Fibroblast of villous mesenchyme (primary cell): ENCODE measurements at places on chromosomes 5 and 9.

DNA sequence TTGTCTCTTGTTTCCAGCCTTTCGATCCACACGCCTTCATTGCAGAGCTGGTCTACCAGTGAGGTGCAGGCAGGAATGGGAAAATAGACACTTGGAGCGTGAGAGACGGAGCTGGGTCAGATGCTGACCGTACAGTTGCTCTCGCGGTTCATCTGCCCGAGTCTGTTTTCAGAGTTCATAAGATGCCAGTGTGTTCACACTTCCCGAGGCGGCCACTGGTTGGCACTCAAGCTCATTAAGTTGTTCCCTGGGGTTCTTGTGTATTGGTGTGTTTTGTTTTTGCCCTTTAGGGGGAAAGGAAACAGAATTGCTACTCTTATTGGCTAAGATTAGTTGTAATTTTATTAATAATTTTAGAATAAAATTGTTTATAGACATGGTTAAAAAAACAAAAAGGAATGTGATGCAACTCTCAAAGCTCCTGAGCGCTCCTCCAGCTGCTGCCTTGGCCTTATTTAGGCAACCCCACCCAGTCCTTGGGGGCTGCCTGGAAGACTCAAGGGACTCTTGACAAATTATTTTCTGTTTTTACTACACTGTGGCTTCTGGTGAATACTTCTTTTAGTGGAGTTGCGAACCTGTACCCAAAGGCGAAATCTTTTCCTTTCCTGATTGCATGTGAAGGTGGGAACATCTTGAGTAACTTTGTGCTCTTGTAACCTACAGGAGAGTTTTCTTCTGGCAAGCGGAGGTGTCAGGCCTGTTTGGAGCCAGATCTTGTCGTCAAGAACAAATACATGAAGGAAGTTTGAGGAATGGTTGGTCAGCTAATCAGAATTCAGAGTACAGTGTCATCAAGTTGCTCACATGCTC, 146.1 kb downstream of the MAST4 start:
- DNase-seq, result no peak

GRCh38 chr5:14048434-14048833, 94.7 kb upstream of the TRIO start:
- no peak for DNase-seq

DNA sequence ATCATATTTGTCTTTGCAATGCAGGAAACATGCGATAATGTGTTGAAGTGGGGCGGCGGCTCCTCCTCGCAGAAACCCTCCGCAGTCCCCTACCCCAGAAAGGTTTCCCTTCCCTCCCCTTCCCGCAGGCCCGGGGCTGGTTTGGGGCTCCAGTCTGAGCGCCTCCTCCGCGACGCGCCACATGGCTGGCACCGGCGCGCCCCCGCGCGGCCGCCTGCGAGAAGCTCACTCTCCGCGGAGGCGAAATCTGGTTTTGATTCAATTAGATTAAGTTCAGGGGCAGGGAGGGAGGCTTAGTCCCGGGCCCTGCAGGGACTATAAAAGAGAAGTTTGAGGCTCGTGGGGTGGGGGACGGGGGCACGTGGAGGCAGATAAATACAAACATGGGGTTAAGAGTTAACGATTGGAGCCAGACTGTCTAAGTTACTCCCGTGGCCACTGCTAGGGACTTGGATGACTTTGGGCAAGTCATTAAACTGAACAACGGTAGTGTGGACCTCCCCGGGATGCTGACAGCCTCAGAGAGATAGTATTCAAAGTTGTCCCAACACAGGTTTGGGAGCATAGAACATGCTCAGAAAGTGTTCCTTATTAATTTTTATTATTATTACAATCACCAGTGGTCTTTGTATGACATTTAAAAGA, 69.4 kb downstream of the MSX2 start:
- DNase-seq, result peak; percentile 54

DNA sequence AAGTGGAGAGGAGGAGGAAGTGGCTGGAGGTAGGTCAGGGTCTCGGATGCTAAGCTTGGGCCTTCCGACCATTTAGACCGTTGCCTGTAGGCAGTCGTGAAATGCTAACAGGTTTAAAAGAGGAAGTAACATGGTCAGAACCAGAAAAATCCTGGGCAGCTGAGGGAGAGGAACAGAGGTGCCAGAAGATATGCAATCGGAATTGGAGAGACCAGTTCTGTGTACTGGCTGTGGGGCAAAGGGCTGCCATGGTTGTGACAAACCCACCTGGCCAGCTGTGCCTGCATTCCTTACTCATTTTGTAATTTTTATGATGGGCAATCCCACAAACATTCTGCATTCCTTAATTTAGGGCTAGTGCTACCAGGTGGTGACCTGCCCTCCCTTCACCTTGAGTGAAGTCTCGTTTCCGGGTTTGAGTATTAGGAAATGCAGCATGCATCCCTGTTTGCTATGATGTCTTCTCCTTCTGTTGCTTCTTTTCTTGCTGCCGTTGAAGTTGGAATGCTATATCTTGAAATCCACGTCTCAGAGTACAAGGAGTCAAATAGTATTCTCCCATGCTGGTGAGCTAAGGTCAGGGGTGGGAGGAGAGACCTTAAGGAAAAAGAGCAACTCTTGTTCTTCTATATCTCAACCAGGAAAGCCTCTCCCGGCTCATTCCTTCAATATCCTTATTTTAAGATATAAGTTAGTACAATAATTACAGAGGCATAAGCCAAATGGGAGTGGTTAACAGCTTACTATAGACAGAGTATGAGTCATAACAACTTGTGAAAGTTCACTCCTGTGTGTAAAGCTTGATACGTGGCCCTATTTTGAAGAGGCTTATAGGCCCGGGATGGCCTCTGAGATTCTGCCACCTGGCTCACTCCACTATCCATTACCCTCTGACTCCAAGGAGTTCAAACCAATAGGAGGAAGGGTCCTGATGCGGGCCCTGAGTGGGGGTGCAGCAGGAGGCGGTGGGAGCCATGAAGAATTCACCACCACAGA, 37.0 kb downstream of the B4GALT1 start:
- peak; percentile 81 for DNase-seq

- peak; percentile 13 for DNase-seq
Measured at GRCh38 chr5:87900419-87900818, 368.2 kb downstream of the TMEM161B start.

GRCh38 chr9:127886401-127886972, 9.0 kb upstream of the AK1 start:
- no peak for DNase-seq

DNA sequence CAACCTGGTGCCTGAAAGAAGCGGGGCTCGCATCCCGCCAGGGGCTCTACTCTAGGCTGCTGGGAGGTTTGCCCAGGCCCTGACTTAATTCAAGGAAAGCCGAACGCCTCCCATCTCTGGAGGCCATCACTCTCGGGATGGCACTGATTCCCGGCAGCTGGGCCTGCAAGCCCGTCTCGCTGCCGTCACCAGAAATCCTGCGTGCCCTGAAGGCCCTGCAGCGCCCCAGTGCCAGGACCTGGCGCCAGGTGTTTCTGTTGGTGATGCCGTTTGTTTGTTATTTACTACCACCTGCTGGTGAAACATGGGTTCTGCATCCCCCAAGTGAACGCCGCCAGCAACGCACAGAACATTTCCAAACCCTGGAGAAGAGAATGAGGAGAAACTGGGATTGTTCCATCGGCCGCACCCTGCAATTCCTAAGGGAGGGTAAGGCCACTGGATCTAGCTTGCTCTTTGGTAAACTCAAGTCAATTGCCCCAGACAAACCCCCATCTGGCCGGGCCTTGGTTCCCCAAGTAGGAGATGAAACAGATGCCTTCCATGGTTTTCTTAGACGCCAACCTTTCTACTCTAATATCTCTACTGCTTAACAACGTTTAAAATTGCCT, 77.9 kb downstream of the AK8 start:
- peak; percentile 65 for DNase-seq

- no peak for DNase-seq
Measured at GRCh38 chr5:124743602-124744169, 2.8 kb downstream of the ZNF608 start.

GRCh38 chr9:130260816-130261765, 4.5 kb upstream of the HMCN2 start:
- no peak for DNase-seq

DNA sequence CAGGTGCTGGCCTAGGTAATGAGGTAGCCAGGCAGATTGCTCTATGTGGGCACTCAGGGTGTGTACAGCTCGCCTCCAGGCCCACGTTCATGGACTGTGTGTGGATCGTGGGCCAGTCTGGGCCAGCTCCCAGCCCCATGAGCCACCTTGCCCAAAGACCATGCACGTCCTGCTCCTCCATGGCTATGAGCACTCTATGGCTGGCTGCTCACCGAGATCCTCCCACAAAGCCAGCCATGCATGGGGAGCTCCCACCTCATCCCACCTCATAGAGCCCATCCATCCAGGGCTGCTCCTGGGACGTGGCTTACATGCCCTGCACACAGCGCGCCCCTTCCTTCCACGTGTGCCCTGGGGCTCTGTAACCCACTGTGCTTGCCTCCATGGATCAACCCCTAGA, 262.5 kb upstream of the IRX1 start:
- DNase-seq, result no peak

DNA sequence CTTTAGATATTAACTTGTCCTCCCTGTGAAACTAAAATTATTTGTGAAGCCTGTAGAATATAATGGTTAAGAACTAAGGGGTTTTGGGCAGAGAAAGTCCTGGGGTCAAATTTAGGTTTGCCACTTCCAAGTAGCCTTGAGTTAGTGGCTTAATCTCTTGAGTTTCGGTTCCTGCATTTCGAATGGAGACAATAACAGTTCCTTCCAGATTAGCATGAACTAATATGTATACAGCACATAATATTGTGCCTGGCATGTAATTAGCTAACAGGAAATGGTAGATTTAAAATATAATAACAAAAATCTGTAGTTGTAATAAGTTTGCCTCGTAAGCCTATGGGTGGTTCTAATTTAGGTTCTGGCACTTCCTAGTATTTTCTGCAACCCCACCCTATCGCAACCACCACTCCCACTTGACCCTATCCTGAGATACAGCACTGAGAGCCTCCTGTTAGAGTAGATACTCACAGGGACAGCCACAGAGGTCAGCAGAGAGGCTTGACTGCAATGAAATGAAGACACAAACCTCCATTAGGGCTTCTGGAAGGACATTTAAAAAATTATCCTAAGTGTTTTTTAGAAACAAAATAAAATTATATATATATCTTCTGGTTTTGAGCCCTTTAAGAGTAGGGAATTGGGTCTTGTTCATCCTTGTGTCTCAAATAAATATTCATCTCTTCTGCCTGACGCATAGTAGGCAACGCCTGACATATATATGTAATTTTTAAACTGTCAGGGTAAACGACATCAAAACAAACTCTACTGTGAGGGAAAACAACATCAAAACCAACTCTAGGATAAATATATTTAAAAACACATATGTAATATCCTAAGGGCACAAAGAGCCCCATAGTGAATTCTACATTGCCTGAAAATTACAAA, 8.5 kb downstream of the SPINK9 start:
- no peak for DNase-seq

GRCh38 chr5:147507480-147508126, 2.3 kb downstream of the DPYSL3 start:
- peak; percentile 64 for DNase-seq

GRCh38 chr5:124889486-124889825, 143.0 kb upstream of the ZNF608 start:
- no peak for DNase-seq

DNA sequence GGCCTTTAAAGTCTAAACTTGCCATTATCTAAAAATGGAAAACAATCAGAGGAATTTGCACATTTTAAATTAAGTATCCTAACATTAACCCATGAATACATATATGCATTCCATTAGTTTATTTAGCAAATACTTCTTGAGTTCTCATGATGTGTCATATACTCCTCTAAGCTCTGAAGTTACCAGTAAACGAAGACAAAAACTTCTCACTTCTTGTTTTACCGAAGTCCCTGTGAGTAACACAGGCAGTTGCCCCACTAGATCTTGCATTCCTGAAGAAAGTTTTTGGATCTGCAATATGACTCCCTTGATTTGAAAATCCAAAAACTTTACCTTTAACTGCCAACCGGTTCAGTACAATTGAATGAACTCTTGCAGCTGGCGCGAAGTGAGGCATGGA, 439.0 kb upstream of the MPDZ start:
- DNase-seq, result no peak

DNA sequence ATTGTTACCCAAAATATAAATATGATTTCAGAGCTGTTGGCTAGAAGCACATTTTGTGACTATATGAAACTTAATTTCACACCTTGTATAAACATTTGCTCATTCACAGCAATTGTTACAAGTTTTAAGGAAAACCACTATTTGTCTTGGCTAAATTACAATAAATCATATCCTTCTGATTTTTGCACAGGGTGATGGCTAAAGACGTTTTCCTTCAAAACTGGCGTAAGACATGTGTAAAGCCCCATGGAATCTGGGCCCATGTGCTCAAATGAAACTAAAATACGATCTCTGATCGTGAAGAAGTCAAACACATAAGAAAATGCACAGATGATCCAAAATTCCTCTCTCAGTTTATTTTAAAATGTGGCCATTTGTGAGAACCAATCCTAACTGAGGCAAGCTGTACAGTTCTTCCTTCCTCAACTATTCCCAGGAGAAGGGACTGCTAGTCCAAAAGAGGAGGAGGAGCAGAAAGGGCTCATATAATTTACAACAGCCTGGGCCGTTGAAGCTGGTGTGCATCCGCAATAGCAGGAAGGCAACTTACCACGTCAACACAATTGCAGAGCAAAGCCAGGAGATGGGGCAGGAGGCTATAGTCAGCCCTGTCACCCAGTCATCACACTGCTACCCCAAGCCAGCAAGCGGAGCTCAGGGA, 98.4 kb downstream of the MED27 start:
- DNase-seq, result peak; percentile 37

GRCh38 chr5:79261897-79262296, 26.0 kb downstream of the JMY start:
- no peak for DNase-seq

- DNase-seq, result peak; percentile 59
Measured at GRCh38 chr9:21974722-21975409, 19.3 kb downstream of the CDKN2A start.
